ENCODE measurements at places on chromosomes 6 and 20.

DNA sequence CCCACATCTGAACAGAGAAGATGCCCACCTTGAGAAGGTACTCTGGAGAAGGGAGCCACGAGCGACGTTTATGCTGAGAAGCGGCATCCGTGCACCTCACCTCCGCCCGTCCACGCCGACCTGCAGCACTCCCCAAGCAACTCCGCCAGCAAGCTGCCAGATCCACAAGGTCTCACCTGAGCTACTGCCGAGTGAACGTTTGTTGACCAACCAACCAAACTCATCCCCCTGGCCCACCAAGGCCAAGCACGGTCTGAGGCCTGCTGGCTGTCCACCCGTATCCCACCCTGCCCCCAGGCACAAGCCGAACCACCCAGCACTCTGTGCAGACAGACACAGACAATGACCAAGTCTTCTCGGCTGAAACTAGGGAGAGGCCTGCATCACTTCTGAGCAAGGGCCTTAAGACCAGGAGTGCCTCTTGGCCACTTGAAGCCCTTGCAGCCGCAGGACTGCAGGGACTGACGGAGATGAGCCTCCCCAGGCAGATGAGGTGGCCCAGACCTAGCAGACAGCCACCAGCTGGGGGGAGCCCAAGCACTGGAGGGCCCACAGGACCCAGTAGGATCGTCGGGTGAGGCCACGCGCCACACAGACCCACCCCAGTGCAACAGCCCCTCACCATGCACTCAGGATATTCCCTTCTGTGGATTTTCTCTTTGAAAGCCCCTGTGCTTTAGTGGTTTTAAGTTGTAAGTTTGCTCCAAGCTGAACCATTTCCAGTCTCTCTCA, 12.1 kb downstream of the TAF4 start:
- DNase-seq = no peak

- no peak for DNase-seq
Observed at GRCh38 chr20:22716821-22717351, 132.5 kb upstream of the FOXA2 start.

DNA sequence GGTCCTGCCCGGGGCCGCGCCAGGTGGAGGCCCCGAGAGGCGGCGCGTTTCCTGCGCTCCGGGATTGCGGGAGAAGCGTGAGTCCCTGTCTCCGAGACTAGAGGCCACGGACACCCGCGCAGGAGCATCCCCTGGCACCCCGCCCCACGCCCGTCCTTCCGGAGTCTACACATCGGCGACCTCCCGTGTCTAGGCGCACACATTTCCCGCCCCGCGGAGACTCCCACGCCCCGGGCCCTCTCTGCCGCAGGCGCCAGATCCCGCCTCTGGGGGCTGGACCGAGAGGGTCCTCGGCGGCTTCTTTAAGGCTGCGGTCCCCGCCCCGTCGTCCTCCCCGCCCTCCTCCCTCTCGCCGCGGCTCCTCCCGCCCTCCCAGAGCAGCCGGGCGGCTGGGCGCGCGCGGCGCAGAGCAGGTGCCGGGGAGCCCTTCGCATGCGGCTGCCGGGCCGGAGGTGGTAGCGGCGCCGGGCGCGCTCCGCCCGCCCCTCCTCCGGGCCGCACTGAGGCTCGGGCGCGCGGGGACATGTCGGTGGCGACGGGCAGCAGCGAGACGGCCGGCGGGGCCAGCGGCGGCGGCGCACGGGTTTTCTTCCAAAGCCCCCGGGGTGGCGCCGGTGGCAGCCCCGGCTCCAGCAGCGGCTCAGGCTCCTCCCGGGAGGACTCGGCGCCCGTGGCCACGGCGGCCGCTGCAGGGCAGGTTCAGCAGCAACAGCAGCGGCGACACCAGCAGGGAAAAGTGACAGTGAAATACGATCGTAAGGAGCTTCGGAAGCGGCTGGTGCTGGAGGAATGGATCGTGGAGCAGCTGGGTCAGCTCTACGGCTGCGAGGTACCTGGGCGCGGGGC, at the start of gene PPP1R14C:
Gene PPP1R14C, plus strand, starts transcription at position 375 of the 846 bp plus-strand sequence. Its CDS starts 149 bp downstream, at position 524.
- DNase-seq = peak; percentile 17

DNA sequence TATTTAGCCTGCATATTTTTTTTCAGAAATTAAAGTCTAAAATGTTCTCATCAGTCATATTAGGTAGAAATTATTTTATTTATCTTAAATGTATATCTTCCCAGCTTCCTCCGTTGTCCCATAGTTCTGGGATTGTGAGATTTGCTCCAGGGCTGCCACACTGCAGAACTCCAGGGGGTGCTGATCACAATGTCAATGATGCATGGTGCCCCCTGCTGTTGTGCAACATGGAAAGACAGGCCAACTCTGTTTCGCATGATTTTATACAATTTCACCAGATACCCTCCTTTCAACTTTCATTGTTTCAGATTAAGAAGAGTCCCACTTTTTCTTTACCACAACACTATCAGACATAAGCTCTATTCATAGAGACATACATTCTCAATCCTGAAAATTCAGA, 35.9 kb downstream of the ID4 start:
- DNase-seq = no peak

DNA sequence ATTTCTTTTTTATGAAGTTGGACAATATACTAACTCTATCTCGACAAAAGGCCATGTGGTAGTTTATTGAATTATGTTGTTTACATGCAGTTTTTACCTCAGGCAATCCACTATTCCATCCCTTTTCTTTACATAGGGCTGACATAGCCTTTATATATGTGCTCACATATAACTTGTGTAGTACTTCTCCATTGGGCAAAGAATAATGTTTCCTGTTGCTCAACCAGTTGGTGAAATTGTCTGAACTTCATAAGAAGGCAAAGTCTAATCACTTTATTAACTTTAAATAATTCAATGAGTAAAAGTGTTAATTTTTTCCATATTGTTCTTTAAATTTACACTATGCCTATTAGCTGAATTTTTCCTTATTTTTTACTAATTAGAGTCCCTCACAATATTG, 1272.1 kb downstream of the EPHA7 start:
- DNase-seq = no peak

DNA sequence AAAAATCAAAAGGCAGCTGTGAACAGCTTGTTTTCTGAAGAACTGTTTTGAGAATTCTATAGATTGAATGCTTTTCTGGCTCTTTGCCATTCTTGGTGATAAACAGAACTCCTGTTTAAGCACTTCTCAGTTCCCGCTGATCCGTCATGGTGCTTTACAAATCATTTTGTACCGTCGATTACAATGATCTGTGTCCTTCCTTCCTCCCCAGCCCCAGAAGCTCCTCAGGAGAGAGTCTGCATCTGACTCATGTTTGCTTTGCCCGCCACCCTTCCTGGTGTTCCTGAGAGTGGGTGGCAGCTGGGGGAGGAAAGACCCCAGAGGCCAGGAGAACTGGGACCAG, 538.6 kb upstream of the MARCKS start:
- no peak for DNase-seq

DNA sequence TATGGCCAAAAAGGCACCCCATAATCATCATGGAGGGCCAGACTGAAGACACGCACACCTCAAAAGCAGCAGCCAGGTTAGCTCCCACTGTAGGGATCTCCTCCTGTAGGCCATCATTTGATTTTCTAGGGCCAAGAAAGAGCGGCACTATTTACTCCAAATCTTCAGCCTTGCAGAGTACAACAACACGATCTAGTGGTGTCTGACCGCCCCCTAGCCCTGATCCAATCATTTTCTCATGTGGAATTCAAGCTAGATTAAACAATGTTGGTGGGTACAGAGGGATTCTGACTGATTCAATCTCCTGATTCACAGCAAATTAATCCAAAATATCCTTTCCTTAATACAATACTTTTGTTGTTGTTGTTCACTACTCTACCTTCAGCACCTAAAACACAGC, 12.5 kb downstream of the GNAS-AS1 start:
- DNase-seq = no peak

GRCh38 chr6:72936766-72937559, 288.3 kb downstream of the KHDC1L start:
- DNase-seq = no peak

DNA sequence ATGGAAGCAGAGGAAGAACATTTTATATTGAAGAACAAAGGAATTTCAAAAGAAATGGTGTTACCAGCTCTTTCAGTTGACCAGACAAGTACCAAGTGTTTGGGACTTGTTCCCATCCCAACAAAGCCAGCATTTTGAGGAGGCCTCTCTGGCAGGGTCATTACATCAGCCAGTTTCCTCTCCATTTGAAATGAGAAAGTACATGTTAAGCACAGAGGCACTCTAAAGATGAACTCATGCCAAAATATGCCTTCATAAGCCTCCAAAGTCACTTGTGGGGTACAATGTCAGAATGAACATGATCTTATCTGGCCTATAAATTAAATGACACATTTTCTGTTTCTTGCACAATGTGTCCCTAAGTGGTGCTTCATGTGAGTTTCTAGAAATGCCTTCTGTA, 223.9 kb downstream of the PRL start:
- no peak for DNase-seq

- DNase-seq = no peak
Observed at GRCh38 chr6:151443454-151443853, 8.5 kb downstream of the RMND1 start.

DNA sequence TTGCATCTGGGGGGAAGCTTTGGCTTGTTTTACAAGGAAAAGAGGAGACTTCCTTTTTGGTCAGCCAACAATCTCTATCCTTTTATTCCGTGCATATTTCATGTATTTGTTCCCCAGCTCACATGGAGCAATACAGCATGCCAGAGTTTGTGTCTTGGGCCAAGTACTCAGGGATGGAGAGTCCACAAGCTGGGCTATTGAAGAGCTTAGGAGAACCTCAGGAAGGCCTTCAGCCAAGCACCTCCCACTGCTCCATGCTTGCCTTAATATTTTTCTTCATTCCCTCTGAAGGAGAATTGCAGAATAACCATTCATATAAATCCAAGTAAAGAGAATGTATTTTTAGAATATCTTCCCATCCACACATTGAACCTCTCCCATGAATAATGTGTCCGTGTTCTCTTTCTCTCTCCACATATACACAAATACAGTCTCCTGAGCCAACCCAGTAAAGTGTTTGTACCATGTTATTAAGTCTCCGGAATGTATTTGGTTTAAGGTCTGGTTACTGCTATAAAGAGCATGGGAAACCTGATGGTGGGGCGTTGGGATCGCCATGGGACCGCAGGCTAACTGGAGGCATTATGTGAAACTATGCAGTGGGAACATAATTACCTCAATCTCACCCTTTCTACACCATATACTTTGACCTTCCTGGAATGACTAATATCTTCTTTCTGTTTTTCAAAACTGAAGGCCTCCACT, 3.0 kb downstream of the LAMA4 start:
- no peak for DNase-seq

DNA sequence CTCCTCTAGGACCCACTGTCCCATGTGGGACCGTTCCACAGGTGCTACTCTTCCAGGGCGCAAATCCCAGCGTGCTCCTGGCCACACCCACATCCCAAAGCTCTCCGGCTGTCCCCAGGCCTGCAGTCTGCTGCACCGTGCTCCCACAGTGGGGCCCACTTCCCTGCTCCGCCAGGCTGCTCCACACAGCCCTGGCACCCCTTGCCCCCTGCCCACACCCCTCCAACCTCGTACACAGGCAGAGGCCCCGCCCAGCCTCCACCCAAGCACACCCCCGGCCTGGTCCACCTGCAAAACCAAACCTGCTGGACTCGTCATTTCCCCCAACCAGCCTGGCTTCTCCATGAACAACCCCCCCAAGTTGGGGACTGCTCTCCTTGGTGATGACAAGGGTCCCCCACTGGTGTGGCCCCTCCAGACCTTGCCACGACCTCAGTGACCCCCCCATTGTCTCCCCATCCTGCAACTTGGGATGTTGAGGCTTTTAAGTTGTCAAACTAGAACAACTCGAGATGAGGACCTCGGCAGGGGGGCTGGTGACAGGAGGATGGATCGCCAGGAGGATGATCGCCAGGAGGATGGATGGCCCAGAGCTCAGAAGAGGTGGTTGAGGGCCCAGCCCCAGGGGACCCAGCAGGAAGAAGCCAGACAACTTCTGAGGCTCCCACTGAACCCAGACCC, 27.1 kb downstream of the YTHDF1 start:
- no peak for DNase-seq

DNA sequence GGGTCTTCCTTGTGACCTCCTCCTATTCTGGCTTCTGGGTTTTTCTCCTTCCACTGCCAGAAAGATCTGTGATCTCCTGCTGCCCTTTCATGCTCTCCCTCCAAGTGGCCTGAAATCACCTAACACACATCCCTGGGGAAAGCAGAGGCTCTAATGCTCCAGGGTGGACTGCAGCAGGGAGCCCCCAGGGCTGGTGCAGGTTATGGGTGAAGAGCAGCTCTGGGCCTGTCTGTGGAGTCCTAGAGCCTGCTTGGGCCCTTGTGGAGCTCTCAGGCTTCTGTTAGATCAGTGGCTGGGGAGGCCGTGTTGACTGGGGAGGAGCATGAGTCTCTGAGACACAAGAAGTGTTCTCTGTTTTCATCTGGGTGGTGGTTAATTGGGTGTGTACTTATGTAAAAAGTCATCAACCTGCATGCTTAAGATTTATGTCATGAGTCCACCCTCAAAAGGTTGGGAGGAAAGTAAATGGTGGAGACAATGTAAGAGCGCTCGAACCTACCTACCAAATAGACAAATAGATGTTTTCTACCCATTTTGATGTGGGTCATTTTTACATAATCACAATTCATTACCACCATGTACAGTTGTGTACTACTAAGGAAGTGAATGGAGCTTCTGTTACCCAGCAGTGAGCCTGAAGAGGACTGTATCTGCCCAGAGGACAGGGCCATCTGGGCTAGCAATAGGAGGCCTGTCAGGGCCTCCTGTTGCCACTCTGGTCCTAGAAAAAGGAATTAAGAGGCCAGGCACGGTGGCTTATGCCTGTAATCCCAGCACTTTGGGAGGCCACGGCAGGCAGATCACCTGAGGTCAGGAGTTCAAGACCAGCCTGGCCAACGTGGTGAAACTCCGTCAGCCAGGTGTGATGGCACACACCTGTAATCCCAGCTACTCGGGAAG, 32.0 kb upstream of the RNF8 start:
- no peak for DNase-seq

- DNase-seq = no peak
Observed at GRCh38 chr6:53311586-53311935, 37.2 kb downstream of the ELOVL5 start.

GRCh38 chr6:138973466-138974153, 14.4 kb downstream of the REPS1 start:
- DNase-seq = no peak

- no peak for DNase-seq
Observed at GRCh38 chr20:6533761-6534479, 233.6 kb upstream of the BMP2 start.

- DNase-seq = no peak
Observed at GRCh38 chr20:17854307-17854903, 114.2 kb downstream of the SNX5 start.

DNA sequence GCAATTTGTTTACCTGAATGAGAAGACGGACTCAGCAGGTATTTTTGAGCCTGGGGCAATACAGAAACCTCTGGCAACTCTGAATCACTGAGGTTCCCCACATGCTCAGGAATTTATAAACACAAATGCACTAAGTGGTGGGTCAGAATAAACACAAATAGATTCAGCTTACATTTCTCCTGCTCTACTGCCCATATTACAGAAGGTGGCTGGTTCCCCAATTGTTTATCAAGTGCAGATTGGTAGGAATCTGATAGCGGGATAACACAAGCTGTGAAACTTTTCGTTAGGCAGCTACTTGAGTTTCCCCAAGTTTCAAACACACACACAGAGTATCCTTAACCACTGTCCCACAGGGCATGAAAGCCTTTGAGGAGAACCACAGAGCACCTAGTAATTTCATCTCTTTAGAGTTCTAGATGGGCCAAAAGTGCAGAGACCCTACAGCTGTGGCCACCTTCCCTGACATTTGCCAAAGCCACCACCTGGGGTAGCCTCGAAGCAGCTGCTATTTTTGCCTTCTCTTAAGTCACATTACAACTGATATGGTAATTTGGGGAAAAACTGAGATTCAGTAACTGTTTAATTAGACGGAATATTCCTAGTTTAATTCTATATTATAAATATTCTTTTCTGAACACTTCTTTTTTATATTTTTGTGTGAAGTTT, 204.2 kb upstream of the PTCHD4 start:
- no peak for DNase-seq

Data from T-helper 2 cell treated with Interferon-gamma antibody and Interleukin-4, amounts not matched to agents 5 μg/mL and 100 μg/mL, for 36 hours (primary cell).